ENCODE measurements at places on chromosomes 3 and 15.

- no peak for DNase-seq
Observed at GRCh38 chr15:74808840-74809229, 3.8 kb upstream of the LMAN1L start.

GRCh38 chr15:38065721-38066345, 131.4 kb downstream of the TMCO5A start:
- DNase-seq, result no peak

DNA sequence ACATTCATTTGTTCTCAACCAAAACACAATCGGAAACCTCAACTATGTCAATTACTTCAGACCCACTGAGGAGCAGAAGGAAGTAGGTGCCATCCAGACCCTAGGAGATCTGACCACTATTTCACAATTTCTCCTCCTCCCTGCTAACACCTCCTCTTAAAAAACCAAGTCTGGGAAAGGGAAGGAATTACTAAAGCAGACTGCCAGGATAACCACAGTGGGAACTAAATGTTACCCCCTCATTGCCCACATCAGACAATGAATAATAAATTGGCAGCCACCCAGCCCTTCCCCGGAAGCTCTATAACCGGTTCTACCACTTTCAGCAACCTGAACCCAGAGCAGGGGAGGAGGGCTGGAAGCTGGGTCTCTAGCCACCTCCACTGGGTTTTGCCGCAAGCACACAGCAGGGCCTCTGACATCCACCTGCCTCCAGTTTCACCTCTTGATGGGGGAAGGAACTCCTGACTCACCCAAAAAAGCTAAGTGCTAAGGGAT, 17.6 kb downstream of the C15orf62 start:
- DNase-seq, result no peak

GRCh38 chr15:93088981-93089726, at the start of gene RGMA:
Gene RGMA, minus strand, starts transcription at chr15:93089211. Its CDS starts 279 bp downstream, at chr15:93088932.
- peak; percentile 74 for DNase-seq

GRCh38 chr15:35679186-35679585, 133.2 kb upstream of the DPH6 start:
- no peak for DNase-seq

DNA sequence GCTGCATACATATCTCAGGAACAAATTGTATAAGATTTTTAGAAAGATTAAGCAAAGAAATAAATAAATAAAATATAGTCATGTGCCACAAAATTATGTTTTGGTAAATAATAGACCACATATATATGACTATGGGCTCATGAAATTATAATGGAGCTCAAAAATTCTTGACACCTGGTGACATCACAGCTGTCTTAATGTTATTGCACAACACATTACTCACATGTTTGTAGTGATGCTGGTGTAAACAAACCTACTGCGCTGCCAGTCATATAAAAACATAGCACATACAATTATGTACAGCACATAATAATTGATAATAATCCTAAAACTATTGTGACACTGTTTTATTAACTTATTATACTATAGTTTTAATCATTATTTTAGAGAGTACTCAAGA, 1159.1 kb downstream of the SI start:
- no peak for DNase-seq

DNA sequence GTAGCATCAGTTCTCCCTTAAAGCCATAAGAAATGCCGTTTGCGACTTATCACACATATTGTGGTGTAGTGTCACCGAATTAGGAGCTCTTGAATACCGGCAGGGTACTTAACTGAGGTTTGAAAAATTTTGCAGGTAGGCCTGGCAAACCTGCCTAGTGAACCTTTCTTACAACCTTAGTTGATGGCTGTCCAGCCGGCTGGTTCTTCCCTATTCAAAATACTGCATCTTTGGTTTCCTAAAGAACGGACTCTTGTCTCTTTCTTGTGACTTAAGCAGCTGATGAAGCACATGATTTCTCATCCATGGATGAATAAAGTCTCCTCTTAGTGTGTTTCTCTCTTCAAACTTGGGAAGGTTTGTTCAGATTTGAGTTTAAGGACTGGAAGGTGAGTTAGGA, 1.5 kb downstream of the RAB7A start:
- no peak for DNase-seq

- DNase-seq, result no peak
Observed at GRCh38 chr3:154759966-154760365, 320.2 kb upstream of the MME start.

GRCh38 chr15:75033809-75034208, 10.4 kb downstream of the PPCDC start:
- no peak for DNase-seq

GRCh38 chr15:28098766-28099554, at the start of gene OCA2:
Gene OCA2, minus strand, starts transcription at chr15:28099315. Its CDS starts 17,441 bp downstream, at chr15:28081874.
- DNase-seq, result peak; percentile 98

DNA sequence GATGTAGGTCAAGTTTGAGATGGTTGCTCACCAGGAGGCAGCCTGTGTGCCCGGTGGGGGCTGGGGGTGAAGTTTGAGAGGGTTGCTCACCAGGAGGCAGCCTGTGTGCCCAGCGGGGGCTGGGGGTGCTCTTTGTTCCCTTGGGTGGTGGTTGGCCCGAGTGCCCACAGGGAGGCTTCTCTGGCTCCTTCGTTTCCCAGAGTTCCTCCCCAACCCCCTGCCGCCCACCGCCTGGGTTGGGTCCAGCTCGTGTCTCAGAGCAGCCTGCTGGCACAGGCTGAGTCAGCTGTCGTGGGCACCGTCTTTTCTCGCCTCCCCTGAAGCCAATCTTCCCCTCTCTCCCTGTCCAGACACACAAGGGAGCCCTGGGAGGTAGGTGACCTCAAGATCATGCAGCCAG, 3.1 kb downstream of the APBA2 start:
- no peak for DNase-seq

DNA sequence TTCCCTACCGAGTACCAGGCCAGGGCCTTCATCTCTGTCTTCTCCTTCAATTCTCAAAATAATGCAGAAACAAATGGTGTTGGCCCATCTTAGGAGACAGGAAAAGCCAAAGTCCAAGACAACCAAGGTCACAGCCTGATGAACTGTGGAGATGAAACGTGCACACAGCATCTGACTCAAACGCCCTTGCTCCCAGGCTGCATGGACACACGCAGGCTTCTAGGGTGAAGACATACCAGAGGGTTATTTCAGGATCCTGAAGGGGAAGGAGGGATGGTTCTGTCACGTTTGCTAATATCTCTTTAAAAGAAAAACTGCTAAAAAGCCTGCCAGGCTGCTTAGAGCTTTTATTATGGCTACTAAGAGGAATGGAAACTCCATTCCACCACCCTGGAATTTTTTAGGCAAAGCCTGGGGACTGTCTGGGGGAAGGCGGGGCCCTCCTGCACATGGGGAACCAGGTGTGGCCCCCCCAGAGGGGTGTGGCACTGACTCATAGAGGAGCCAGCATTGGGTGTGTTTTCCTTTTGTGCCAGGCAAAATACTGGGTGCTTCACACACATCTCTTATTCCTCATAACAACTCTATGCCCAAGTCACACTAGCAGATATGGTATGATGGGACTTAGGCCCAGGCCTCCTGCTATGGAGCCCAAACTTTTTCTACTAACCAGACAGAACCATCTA, 62.9 kb downstream of the UMPS start:
- no peak for DNase-seq

GRCh38 chr3:143559296-143559695, 289.0 kb downstream of the SLC9A9 start:
- DNase-seq, result no peak

- no peak for DNase-seq
Observed at GRCh38 chr3:16286161-16286560, 21.1 kb downstream of the OXNAD1 start.

DNA sequence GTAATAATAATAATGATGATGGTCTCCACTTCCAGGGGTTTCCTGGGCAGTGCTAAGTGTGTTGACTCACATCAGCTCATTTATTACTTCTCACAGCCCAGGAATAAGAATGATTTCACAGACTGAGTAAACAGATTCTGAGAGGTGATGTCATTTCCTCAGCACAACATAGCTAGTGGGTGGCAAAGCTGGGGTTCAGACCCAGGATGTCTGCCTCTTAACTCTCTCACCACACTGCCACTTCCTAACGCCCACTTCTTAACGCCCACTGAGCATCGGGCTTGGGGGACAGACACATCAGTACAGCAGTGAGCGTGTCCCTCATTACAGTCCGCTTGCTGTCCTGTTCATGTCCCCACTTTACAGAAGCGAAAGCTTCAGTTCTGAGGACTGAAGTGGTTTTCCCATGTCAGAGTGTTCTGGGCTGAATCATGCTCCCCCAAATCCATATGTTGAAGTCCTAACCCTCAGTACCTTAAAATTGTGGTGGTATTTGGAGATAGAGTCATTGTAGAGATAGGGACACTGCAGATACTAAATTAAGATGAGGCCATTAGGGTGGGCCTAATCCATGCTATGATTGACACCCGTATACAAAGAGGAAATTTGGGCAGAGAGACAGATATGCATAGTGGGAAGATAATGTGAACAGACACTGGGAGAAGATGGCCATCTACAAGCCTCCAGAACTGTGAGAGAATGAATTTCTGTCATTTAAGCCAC, 68.0 kb downstream of the ATP2B2 start:
- DNase-seq, result no peak

DNA sequence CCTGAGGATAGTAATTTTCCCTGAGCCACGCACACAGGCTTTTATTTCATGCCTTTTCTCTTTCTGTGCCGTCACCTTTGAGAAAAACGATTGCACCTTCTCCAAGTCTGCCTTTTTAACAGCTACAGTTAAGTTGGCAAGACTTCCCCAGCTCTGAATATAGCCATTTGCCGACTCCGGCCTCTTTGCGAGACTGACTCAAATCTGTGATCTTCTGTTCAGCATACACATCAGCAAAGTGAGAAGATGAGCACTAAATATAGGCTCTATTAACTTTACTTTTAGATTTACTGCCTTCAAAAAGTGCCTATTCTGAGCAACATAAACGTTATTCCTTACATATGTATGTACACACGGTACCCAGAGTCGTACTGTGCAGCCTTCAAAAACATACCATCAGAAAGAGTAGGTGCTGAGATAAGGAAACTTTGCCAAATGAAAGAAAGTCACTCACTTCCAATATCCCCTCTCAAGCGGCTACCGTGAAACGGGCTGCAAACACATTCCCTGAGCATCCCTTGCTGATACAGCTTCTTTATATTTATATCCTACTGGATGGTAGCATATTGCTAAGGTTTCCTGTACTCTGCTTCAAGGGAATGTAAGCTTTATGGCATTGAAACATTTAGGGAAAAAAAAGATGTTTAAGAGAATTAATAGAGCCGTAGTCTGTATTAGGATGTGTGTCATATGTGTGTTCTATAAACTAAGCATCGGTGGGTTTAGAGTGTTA, 283.3 kb upstream of the TPRG1 start:
- DNase-seq, result no peak

GRCh38 chr3:146227486-146227885, 23.4 kb downstream of the PLSCR4 start:
- DNase-seq, result no peak

GRCh38 chr3:138381950-138382715, 33.8 kb downstream of the MRAS start:
- DNase-seq, result no peak

DNA sequence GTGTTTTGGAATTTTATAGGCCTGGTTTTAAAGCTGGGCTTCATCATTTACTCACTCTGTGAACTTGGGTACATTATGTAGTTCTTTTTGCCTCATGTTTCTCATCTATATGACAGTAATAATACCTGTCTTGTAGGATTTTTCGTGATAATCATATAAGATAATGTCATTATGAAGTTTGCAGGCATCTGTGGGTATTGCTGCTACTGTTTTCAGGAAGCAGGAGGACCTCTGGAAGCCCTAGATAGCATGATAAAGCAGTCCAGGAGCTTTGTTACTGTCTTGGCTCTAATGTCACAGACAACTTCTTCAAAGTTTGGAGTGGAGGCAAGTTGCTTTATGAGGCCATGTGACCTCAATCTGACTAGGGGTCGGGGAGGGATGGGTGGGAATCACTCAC, 145.0 kb upstream of the MEIS2 start:
- DNase-seq, result no peak

DNA sequence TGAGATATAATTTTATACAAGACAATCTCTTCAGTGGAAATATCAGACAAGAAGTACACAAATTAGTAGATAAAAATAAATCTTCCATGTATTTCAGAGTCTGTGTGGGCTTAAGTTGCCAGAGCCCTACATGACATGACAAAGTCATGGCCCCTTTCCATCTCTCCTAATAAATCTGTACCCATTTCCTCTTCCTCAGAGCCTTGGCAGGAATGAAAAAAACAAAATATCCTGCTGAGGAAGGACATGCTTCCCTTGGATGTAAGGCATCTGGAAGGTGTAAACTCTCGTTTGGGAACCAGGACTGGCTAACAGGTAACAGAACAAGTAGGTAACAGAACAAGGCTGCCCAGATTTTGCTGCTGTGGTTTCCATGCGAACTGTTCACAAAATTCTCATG, 148.1 kb downstream of the SNRK start:
- DNase-seq, result no peak

DNA sequence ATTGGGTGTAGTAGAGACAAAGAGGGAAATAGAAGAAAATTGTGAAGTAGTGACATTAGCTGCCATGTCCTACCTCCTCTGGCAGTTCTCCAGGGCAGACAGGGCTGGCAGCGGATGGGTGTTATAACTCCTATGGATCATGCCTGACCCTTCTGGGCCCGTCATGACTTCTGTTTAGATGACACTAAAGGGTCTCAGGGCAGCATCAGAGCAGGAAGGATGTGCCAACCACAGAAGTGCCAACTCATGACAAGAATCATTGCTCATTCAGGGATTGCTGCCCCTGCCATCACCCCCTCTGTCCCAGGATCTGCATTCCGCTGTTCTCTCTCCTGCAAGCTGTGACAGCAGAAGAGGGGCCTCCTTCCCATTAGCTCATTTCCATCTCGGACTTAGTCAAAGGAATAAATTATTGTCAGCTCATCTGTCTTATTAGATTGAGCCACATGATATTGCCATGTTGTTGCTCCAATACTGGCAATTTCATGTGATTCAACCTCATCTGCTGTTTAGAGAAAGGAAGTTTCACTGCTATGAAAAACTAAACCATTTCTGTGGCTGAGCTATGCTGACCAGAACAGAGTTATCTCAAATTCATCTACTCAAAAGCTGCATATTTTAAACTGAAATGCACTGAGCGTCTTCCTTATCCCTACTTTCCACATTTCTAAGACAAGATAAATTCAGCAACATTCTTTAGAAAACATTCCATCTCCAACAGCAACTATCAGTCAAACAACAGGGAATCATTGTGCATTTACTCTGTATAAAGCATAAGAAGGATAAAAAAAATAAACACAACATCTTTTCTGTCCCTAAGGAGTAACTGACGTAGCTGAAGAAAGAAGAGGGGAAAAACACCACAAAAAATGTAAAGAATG, 271.6 kb downstream of the FHIT start:
- DNase-seq, result no peak

DNA sequence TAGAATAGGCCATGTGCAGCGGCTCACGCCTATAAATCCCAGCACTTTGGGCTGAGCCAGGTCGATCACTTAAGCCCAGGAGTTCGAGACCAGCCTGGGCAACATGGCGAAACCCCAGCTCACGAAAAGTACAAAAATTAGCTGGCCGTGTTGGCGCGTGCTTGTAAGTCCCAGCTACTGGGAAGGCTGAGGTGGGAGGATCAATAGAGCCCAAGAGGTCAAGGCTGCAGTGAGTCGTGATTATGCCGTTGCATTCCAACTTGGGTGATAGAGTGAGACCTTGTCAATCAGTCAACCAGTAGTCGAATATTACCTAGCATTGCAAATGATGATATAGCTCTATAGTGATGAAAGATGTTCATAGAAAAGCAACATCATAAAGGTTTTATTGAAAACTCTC, 51.9 kb downstream of the USP8 start:
- DNase-seq, result no peak

GRCh38 chr15:27339138-27339537, 368.2 kb downstream of the GABRG3 start:
- DNase-seq, result no peak

GRCh38 chr3:72266016-72266370, 481.0 kb upstream of the PROK2 start:
- no peak for DNase-seq

GRCh38 chr15:78638658-78639314, 2.2 kb downstream of the CHRNB4 start:
- DNase-seq, result peak; percentile 89

Data from nephron progenitor cell (in vitro differentiated cells).